ENCODE measurements at places on chromosomes 12 and 14.

GRCh38 chr14:64826333-64826732, 53.4 kb downstream of the SPTB start:
- DNase-seq, result peak; percentile 24

DNA sequence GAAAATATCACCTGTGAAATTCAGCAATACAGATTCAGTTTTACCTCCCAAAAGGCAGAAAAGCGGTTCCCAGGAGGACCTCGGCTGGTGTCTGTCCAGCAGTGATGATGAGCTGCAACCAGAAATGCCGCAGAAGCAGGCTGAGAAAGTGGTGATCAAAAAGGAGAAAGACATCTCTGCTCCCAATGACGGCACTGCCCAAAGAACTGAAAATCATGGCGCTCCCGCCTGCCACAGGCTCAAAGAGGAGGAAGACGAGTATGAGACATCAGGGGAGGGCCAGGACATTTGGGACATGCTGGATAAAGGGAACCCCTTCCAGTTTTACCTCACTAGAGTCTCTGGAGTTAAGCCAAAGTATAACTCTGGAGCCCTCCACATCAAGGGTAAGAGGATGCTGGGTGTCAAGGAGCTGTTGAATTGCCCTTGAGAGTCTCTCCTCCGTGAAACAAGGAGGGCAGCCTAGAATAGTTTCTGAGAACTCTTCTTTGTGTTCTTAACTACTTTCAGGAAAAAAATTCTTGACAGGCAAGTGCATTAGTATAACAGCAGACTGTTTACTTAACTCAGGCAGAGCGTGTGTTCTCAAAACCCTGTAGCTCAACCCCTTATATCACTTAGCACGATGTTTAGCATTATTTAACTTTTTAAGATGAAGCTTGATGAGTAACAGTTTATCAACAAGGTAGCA, 7.7 kb downstream of the TDP1 start:
- no peak for DNase-seq

- no peak for DNase-seq
Measured at GRCh38 chr12:101667591-101667990, 29.8 kb upstream of the CHPT1 start.

GRCh38 chr14:74401504-74402241, 24.3 kb downstream of the SYNDIG1L start:
- no peak for DNase-seq

- no peak for DNase-seq
Measured at GRCh38 chr14:91607322-91608047, 97.4 kb upstream of the PPP4R3A start.

DNA sequence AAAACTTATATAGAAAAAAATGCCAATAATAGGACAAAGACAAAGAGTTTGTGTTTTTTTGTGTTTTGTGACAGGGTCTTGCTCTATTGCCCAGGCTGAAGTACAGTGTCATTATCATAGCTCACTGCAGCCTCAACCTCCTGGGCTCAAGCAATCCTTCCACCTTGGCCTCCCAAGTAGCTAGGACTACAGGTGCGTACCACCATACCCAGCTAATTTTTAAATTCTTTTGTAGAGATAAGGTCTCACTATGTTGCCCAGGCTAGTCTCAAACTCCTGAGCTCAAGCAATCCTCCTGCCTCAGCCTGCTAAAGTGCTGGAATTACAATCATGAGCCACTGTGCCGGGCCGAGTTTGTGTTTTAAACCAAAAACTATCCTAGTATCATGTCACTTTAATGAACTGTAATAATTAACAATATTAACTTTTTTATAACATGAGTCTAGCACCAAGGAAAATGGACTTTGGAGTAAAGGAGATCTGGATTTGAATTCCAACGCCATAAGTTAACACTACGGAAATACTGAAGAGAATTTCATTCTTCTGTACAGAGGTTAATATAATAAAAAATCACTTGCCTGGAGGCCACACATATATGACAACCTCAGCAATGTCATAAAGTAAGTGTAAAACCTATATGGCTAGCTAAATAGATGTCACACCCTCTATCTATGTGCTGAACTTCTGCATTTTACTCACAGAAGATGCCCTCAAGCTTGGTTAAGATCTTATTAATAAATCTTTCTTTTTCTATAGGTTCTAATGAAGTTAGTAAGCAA, 53.2 kb downstream of the EPS8 start:
- DNase-seq, result no peak

- DNase-seq, result peak; percentile 23
Measured at GRCh38 chr14:72291908-72292688, 359.9 kb downstream of the RGS6 start.

- no peak for DNase-seq
Measured at GRCh38 chr12:70615174-70615866, 21.9 kb downstream of the PTPRB start.

GRCh38 chr12:106282457-106283097, 20.0 kb upstream of the TCP11L2 start:
- peak; percentile 40 for DNase-seq

- no peak for DNase-seq
Measured at GRCh38 chr14:24991821-24992220, 58.1 kb downstream of the STXBP6 start.

DNA sequence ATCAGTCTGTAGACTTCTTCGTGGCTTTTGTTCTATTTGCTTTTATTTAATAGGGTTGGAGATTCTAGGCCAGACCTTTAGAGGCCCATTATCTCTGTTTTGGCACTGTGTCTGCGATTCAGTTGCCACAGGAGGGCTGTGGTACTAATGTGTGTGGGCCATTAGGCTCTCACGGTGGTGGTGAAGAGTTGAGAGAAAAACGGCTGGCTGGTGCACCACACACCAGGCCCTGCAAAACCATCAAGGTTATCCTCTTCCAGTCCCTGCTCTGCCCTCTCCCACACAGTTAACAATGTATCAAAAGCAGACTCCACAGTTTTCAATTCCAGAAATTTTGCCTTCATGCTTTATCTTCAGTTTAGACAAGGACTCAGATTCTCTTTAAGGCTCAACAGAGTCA, 97.7 kb downstream of the MYF5 start:
- DNase-seq, result no peak

DNA sequence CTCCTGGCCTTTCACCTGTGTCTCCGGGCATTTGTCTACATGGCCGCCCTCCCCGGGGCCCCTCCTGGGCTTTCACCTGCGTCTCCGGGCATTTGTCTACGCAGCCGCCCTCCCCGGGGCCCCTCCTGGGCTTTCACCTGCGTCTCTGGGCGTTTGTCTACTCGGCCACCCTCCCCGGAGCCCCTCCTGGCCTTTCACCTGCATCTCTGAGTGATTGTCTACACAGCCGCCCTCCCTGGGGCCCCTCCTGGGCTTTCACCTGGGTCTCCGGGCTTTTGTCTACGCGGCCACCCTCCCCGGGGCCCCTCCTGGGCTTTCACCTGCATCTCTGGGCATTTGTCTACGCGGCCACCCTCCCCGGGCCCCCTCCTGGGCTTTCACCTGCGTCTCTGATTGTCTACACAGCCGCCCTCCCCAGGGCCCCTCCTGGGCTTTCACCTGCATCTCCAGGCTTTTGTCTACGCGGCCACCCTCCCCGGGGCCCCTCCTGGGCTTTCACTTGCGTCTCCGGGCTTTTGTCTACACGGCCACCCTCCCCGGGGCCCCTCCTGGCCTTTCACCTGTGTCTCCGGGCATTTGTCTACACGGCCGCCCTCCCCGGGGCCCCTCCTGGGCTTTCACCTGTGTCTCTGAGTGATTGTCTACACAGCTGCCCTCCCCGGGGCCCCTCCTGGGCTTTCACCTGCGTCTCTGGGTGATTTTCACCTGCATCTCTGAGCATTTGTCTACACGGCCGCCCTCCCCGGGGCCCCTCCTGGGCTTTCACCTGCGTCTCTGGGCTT, 68.0 kb upstream of the GALNT9 start:
- no peak for DNase-seq

- DNase-seq, result no peak
Measured at GRCh38 chr14:89226801-89227495, 190.1 kb downstream of the FOXN3 start.

- peak; percentile 46 for DNase-seq
Measured at GRCh38 chr12:57096099-57096572, 7.2 kb downstream of the NAB2 start.

GRCh38 chr14:102096569-102097188, 9.8 kb upstream of the HSP90AA1 start:
- DNase-seq, result peak; percentile 62

- no peak for DNase-seq
Measured at GRCh38 chr14:75831952-75832351, 149.8 kb downstream of the TGFB3 start.

GRCh38 chr12:93157279-93157678, 220.4 kb upstream of the NUDT4 start:
- DNase-seq, result no peak

GRCh38 chr12:38142974-38143373, 173.6 kb upstream of the ALG10B start:
- no peak for DNase-seq

DNA sequence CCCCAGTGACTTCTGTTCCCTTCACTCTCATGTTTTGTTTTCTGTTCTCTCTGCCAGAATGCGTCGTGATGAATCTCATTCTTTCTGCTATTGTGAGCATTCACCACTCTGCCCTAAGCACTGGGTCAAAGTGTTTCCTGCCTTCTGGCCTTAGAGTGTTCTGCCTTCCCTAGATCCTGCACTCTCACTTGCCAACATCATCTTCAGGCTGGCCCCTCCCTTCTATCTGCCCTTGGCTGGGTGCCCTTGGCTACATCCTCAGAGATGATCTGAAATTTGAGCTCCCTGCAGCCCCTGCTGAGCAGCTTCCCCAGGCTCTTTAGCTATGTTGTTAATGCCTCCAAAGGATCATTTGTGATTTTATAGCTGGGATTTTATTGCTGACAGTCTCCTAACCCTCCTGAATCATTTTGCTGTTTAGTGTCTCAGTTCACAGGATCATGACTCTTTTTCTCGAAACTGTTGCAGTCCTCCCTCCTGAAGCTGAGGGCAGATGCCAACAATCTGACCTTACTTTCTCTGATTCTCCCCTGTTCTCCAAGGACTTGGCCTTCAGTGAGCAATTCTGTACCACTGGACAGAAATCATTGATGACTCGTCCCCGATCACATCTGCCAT, 4.5 kb downstream of the DHRS2 start:
- DNase-seq, result peak; percentile 21

GRCh38 chr14:99425272-99425681, 55.4 kb downstream of the SETD3 start:
- DNase-seq, result no peak

DNA sequence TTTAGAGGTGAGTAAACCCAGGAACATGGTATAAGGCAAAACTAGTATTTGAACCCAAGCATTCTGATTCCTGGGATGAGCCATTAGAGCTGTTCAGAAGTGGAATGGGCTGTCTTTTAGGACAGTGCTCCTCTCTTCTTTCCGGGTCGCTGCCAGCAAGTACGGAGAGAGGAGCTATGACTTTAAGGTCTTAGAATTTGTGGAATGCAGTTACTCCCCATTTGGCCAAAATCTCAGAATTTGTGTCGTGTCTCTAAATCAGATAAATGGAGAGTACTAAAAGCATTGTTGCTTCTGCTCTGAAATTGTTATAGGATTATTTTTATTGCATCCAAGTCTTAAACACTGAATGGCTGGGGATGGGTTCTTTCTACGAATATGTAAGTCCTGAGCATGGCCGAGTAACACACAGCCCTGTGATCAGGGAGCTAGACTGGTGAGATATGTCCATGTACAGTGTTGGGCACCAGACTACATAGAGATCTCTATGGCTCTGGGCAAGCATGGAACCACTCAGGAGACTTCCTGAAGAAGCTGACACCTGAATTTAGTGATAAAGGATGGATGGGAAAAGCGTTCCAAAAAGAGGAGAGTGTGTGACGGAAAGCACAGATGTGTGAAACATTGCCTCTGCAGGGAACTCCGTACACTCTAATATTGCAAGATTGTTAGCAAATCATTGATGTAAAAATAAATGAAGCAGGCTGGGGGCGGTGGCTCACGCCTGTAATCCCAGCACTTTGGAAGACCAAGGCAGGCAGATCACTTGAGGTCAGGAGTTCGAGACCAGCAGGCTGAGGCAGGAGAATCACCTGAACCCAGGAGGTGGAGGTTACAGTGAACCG, 184.7 kb downstream of the SRGAP1 start:
- DNase-seq, result peak; percentile 35

DNA sequence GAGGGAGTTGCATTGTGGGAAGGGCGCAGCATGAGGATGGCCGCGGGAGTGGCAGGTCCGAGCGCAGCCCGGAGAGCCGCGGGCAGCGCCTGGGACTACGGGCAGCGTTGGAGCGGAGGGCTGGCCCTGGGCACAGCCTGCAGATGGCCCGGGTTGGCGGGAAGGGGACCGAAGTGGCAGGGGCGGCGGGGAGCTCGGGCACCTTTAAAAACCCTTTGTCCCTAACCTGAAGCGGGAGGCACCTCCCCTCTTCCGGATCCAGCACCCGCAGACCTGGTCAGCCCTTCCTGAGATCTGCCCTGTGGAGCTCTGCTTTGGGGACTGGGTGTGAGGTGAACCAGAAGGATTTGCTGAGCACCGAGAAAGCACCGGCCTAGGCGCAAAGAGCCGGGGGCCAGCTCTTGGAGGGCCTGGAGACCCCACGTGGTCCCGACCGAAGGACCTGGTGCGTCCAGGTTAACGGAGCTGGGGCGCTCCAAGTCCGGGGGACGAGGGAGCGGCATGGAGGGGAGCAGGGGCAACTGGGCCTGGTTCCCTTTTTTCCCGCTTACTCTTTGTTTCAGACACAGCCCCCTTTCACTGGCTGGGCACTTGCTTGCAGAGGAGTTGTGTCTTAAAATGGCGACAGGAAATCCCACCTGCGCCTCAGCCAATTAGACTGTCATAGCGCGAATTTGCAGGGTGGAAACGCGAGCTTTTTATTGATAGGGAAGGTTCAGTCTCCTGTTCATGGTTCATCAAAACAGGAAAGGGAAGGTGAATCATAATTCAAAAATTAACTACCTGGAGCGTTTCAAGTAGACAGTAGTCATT, 792 bp upstream of the SLC38A1 start:
- no peak for DNase-seq

GRCh38 chr12:132483612-132484011, 6.3 kb upstream of the FBRSL1 start:
- DNase-seq, result no peak

GRCh38 chr14:59317346-59317745, 128.9 kb downstream of the DAAM1 start:
- DNase-seq, result no peak

DNA sequence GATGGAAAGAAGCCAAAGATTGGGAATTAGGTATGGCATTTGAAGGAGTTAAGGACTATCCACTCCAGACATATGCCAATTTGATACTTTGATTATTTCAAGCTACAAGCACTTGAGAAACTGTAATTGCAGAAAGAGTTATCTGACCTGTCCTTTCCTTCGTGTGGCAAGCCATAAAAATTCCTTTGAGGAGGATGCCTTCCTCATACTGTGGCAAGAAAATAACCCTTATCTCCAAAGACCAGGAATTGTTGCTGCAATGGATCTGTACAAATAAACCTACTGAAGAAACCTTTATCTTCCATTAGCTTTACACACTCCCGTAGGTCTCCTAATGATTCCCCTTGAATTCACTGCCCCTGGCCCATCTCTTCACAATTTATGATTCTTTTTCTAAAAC, 165.1 kb upstream of the AMIGO2 start:
- DNase-seq, result no peak

- DNase-seq, result no peak
Measured at GRCh38 chr14:101182476-101182875, 279.0 kb upstream of the RTL1 start.

GRCh38 chr12:87812030-87812429, 217.2 kb downstream of the C12orf50 start:
- DNase-seq, result peak; percentile 18
